Fibroblast of upper back skin (primary cell): ENCODE measurements at places on chromosomes 11 and 22.

- no peak for DNase-seq
Measured at GRCh38 chr11:65128182-65129145, 5.9 kb downstream of the SYVN1 start.

DNA sequence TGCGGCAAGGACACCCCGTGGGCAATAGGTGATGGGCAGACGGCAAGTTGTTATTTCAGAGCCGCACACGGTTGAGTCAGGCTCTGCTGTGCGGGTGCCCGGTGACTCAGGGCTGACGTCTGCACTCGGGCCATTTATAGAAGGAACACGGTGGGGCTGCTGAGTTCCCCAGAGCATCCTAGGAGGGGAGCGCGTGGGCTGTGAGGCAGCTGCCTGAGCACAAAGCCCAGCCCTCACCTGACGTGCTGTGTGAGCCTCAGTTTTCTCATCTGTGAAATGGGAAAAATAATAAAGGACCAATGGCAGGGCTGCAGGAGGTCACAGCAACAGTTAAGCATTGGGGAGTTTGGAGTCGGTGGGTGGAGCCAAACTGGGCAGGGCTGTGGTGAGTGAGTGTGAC lies 11.3 kb upstream of the RHOD start:
- DNase-seq = peak; percentile 73

- no peak for DNase-seq
Measured at GRCh38 chr22:17102297-17102667, 17.5 kb downstream of the IL17RA start.

- no peak for DNase-seq
Measured at GRCh38 chr11:12190511-12190910, 80.1 kb downstream of the MICAL2 start.

GRCh38 chr11:29780756-29781155 lies 236.1 kb downstream of the KCNA4 start:
- no peak for DNase-seq
